ENCODE measurements at places on chromosomes 5 and 9.

GRCh38 chr5:173331956-173332479, 3.8 kb upstream of the STC2 start:
- DNase-seq, result peak; percentile 89

GRCh38 chr9:75376680-75377254, 288.5 kb downstream of the OSTF1 start:
- no peak for DNase-seq

DNA sequence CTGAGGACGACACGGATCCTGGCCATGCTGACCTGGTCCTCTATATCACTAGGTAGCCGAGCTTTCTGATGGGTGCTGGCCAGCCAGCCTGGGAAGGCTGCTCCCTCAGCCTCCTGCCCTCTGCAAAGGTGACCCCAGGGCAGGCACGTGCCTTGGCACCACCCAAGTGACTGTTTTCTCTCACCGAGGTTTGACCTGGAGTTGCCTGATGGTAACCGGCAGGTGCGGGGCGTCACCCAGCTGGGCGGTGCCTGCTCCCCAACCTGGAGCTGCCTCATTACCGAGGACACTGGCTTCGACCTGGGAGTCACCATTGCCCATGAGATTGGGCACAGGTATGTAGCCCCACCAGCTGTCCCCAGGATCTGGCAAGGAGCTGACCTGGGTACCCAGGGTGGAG, 3.8 kb downstream of the ADAMTS13 start:
- no peak for DNase-seq

DNA sequence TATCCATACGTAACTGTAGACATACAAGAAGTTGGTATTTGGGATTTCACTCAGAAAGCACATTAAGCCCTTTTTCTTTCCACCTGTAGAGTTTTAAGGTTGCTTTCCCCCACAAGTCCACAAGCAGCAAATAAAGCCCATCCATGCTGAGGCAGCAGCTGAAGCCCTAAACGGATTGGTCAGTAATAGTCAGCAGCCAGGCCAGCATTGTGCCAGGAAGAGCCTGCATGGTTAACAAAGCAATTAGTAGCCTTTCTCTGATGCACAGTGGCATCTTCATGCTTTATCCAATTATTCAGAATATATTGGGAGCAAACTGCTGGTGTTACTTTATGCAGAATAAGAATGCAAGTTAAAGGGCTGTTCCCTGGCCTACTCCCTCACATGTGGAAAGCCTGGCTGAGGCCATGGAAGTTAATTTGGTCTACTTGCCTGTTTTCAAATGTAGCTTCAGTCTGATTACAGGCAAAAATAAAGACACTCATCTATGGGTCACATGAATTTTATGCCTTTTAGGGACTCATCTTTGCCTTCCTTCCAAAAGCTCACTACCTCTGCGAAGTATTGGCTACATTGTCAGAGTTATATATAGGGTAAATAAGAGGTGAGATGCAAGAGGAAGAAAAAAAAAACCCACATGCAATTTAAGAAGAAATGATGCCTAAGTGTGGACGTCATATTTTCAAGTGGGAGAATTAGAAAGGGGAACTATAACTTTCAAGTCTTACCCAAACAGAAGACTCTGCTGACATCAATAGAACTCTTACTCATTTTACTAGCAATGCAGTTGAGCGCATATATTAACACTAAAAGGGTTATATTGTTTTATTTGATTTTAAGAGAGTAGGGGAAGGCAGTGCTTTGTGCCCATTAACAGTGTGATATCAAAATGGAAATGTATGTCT, 15.9 kb downstream of the EBF1 start:
- DNase-seq, result no peak

- DNase-seq, result peak; percentile 86
Observed at GRCh38 chr5:159178978-159179377, 30.4 kb downstream of the RNF145 start.

GRCh38 chr5:143574236-143574635, 170.8 kb upstream of the NR3C1 start:
- no peak for DNase-seq

DNA sequence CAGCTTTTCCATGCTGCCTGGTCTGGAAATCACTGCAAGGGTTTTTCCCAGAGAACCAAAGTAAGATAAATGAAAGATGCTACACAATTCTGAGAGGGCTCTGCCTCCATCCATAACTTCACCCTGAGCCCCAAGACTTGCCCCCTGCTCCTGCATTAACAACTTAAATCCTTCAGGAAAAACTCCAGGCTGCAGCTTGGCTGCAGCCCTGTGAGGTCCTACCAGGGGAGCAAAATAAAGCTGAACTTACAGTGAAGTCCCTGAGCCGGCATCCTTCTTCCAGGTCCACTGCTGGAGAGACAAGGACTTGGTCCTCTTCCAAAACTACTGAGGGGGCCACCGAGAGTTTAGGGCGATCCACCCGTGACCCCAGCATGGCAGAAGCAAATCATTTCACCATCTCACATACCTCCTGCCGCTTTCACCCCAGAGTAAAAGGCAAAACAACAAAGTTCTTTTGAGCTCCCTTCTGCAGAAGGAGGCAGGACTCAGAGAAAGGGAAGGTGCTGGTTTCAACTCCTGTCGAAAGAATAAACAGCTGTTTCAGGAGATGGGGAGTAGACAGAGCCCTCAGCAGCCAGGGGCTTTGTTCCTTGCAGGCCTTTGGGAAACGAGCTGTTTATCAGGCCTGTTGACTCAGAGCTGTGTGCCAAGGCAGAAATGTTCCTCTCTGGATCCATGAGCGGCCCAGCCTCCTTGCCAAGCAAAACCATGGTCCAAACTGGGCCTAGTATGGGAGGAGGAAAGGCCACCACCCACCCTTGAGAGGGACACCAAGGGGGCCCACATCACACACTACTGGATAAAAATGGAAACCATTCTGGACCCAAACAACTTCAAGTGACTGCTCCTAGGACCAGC, 20.6 kb downstream of the GGTA1 start:
- DNase-seq, result no peak

DNA sequence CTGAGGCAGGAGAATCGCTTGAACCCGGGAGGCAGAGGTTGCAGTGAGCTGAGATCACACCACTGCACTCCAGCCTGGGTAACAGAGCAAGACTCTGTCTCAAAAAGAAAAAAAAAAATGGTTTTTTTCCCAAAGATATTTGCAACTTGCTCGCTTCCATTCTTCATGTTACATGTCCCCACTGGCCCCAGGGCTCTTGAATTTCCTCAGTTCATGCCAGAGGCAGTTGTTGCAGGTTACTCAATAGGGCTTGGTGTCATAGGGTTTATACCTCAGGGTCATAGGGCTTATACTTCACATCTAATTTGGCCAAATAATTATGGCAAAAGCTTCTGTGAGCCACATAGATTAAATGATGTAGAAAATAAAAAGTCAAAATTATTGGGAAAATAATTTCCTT, 44.1 kb upstream of the KCNV2 start:
- DNase-seq, result no peak

GRCh38 chr9:88578121-88579049, 43.4 kb downstream of the NXNL2 start:
- DNase-seq, result peak; percentile 90

- no peak for DNase-seq
Observed at GRCh38 chr5:59843511-59844213, 49.9 kb downstream of the PDE4D start.

GRCh38 chr5:121350181-121350930, 501.3 kb upstream of the FTMT start:
- DNase-seq, result peak; percentile 36

- DNase-seq, result no peak
Observed at GRCh38 chr5:133247881-133248624, 196.2 kb downstream of the HSPA4 start.

GRCh38 chr5:131679911-131680310, 44.9 kb upstream of the RAPGEF6 start:
- DNase-seq, result peak; percentile 66

DNA sequence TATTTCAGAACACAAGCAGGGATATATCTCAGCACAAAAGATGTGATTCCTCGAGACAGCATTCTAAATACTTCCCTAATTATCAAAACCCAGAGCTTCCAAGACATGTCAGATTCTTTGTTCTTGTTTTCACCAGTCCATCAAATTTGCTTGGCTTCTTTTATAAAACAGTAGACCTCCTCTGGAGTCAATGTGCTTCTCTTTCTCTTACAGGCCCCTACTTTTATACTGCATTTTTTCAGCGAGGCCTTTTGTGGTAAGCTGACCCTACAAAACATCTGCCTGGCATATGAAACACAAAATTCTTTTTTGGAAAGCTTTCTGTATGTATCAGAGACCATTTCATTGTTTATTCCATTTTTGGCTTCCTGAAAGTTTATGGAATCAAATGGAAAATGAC, 81.8 kb downstream of the ARSB start:
- DNase-seq, result no peak

GRCh38 chr9:136719195-136719880, 7.0 kb downstream of the DIPK1B start:
- no peak for DNase-seq

- peak; percentile 86 for DNase-seq
Observed at GRCh38 chr5:61330341-61330844, 1.7 kb upstream of the ZSWIM6 start.

- DNase-seq, result no peak
Observed at GRCh38 chr9:79885093-79885857, 313.5 kb downstream of the TLE4 start.

DNA sequence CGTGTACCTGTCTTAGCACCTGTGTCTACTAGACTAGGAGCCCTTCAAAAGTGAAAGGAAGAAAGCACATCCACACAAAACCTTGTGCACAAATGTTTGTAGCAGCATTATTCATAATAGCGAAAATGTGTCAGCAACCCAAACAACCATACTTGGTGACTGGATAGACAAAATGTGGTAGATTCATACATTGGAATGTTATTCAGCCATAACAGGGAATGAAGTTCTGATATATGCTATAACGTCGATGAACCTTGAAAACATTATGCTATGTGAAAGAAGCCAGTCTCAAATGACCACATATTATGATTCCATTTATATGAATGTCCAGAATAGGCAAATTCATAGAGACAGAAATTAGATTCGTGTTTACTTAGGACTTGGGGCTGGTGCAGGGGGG, 57.8 kb upstream of the LARP1 start:
- DNase-seq, result no peak

DNA sequence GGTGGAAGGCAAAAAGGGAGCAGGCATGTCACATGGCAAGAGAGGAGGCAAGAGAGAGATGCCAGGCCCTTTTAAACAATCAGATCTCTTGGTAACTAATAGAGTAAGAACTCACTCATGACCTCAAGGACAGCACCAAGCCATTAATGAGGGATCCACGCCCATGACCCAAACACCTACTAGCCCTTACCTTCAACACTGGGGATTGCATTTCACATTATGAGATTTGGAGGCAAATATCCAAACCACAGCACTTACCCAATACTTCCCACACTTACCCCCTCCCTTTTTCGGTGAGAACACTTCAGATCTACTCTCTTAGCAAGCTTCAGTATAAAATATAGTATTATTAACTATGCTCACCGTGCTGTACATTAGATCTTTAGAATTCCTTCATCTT, 41.9 kb downstream of the ZNF354A start:
- DNase-seq, result no peak

DNA sequence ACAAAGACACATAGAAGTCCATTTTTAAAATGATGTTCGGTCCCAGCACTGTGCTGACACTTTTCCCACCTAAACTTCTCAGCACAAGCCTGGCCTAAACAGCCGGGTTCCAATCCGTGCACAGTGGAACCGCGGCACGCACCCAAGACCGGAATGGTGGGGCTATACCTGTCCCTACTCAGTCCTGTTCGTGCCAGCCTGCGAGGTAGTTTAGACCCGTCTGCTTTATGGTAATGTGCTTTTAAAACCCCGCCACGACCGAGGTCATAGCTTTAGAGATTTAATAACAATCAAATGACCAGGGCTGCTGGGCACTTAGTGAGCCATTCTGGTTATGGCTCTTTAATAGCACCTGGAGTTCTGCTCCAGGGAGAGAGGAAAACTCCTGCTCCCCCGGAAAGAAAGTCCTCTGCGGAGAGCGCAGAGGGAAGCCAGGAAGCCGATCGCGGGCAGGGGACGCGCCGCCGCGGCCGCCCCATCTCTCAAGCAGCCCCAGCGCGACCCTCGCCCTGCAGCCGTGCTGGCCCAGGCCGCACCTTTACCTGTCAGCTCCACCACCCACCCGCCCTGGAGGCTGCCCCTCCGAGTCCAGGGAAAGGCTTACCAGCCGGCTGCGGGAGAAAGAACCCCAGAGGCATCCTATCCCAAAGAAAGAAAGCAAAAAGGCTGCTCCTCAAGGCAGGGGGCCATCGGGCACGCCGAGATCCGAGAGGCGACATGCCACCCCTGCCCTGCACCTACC, 511 bp downstream of the ARL15 start:
- peak; percentile 62 for DNase-seq

DNA sequence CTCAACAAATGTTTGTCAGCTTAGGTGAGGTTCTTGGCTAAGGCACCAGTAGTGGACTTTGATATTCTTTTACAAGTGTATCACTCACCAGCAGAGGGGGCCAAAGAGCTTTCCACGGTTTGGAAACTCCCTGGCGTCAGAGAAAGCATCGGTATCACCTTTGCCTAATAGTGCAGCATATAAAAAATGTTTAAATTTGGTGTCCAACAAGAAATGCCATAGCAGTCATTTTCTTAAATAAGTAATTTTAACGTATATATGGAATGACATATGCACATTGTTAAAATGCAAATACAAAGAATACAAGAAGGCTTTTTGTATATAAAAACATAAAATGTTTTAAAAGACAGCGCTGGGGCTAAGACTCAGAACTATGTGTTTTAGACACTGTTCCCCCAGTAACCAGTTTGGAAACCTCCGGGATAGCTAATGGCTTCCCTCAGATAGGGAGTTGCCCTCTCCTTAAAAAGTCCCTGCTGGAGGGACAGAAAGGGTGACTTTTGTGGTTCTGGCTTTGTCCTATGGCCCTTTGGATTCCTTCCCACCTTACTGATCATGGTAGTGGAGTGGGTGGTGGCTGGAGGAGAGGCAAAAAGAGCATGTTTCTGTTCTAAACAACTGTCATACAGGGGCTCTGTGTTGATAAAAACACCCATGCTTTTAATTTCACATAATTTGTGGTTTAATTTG, 124.6 kb downstream of the GPBP1 start:
- peak; percentile 95 for DNase-seq

- DNase-seq, result peak; percentile 63
Observed at GRCh38 chr5:172496671-172497371, 42.5 kb upstream of the SH3PXD2B start.

GRCh38 chr9:38010918-38011704, 57.9 kb downstream of the SHB start:
- DNase-seq, result no peak

DNA sequence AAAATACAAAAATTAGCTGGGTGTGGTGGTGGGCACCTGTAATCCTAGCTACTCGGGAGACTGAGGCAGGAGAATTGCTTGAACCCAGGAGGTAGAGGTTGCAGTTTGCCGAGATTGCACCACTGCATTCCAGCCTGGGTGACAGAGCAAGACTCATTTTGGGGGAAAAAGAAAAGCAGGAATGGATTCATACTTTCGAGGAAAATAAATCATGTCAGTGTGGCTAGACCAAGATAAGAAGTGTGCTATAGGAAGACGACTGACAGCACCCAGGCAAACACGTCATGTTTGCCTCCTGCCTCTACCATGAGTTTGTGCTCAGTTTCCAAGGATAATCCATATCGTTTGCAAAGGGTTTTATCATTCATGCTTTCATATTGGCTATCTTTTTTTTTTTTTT, 19.3 kb upstream of the ATOSB start:
- DNase-seq, result no peak

- DNase-seq, result no peak
Observed at GRCh38 chr5:139897342-139897741, 101.7 kb downstream of the PSD2 start.
